ENCODE measurements at places on chromosomes 3 and 15. TPM values are rescaled to one million over a fixed set of nuclear protein-coding genes. Genes with fewer than 3 reads are reported as not detected.

- no peak for DNase-seq
Measured at GRCh38 chr3:72896996-72897757, 9.3 kb downstream of the GXYLT2 start.

GRCh38 chr3:106305127-106305526 lies 436.3 kb upstream of the CBLB start:
- DNase-seq: no peak

- DNase-seq: no peak
Measured at GRCh38 chr3:168414149-168414548, 318.4 kb upstream of the GOLIM4 start.

DNA sequence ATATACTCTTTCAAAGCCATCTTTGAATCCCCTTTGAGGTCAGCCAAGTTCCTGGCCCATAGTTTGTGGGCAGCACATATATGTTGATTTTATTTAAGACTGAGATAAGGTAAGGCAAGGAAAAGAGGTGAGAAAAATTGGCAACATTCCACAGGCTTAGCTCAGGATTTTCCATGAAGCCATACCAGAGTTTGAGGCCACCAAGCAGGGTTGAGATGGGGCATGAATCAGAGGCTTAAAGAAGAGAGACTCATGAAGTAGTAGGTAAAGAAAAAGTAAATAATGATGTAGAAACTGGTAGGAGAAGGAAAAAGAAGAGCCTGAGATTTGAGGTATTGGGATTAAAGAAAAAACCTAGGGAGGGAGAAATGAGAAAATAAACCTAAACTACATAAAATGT lies 89.2 kb downstream of the MYO5A start:
- DNase-seq: no peak

DNA sequence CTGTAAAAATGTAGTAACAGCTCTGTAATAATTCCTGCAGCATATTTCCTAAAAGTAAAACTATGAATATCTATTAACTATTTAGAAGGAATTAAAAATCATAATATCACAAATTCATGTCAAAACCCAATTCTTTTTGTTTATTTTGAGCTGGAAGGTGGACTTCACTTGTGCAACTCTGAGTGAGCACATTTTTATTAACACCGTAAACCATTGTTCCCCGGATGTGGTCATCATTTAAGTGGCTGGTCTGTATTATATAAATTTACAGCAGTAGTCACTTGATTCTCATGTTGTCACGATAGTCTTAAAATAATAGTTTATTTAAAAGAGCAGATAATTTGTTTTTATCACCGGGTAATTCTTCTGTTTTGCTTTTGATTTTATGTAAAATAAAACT lies 43.0 kb upstream of the UTS2B start:
- DNase-seq: no peak

DNA sequence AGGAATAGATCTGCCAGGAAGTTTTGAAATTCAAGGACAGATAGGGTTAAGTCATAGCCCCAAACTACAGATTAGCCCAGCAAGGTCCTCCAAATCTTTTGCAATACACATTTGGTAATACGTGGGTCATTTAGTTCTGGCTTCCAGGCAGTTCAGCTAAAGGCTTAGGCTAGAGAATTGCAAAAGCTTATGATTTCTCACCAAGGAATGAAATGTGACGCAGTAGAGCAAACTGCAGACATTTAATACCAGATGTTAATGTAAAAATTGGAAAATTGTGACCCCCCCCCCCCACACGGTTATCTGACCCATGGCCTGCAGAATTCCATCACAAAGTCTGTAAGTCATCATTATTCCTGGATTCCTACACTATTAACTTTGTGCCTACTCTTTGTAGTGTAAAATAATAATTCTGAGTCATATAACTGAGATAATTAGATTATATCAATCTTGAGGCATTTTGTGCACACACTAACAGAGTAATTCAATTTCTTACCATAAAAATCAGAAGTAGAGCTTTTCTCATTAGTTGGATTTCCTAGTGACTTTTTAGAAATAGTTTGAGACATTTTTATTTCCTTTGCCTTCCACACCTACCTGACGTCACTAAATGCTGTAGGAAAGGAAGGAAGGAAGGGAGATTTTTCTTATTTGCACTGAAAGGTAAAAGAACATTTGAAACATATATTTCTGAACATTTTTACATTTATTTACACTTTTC lies 235.2 kb downstream of the DTWD1 start:
- DNase-seq: no peak

GRCh38 chr3:67635257-67635656 lies 19.2 kb downstream of the SUCLG2 start:
- no peak for DNase-seq

DNA sequence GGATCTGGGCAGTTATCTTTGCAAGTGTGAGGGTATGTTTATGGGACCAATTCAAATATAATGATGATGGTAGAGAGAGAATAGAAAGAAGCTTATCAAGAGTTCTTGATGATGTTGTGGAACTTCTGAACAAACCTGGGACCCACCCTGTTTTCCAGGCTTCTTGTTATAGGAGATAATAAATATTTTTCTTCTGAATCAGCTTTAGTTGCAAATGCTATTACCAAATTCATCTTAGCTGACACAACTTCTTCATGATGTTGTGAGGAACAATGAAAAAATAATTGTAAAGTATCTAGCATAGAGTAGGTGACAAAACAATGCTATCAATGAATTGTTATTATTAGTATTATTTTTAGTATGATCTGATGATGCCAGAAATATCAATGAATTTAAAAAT lies 43.5 kb upstream of the PTX3 start:
- no peak for DNase-seq

DNA sequence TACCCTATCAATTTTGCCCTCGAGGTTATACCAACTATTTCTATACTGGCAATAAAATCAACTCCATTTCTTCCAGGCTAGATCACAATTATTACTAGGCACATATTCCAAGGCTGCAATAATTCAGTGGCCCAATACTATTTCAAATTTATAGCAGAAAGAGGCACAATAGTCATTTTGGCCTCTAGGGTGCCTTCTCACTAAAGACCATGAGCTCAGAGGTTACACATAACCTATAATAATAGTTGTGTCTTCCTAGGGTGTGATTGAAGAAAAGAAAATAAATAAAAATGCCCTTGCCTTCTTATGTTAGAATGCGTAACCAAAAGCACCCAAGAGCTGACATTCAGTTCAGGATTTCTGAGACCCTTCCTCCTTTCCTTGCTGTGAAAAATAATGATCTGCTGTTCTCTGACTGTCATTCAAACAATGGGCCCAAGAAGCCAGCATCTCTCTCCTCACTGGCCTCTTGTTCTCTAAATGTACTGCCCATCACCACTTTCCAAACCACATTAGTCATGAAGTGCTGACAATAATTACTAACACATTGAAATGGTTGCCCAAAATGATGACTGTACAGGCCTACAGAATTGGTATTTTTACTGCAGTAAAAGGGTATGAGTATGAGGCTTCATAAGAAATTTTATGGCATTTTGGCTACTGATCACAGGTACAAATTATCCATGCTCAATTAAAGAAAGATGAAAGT lies 244.8 kb downstream of the LRRN1 start:
- DNase-seq: no peak

DNA sequence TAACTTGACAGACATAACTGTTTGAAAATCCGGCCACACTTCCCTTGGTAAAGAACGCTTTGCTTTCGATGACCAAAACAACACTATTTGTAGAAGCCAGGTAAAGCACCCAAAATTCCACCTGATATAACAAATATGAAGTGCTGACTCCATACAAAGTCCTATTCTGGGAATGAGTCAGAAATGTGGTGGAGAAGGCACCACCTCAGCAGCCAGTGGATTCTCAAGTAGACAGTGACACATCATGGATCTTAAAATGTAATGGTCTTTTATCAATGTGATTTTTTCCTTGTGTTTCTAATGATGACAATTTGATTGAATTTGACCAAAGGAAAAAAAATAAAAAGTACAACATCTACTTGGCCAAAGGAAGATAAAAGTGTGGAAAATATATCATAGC lies 135.0 kb upstream of the WNT5A start:
- no peak for DNase-seq

- no peak for DNase-seq
Measured at GRCh38 chr3:114608293-114608692, 314.5 kb downstream of the TIGIT start.

GRCh38 chr3:15645740-15646501 lies 44.4 kb downstream of the BTD start:
- DNase-seq: no peak

DNA sequence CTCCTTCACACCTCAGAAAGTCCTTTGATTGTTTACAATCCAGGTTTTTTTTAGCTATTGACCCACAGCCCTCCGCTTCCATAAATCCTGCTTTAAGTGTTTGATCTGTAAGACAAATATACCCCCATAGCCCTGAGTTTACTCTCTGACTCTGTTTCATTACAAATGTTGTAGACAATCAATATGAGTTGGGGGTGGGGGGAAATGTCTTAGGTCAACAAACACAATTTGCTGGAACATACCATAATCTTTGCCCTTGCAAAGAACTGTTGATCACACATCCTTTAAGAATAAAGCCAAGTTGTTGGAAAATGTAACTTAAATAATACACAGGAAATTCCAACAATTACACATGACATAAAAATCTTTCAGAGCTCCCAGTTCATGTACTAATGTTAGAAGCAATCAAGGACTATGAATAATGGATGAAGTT lies 301.8 kb upstream of the SEMA6D start:
- DNase-seq: no peak

DNA sequence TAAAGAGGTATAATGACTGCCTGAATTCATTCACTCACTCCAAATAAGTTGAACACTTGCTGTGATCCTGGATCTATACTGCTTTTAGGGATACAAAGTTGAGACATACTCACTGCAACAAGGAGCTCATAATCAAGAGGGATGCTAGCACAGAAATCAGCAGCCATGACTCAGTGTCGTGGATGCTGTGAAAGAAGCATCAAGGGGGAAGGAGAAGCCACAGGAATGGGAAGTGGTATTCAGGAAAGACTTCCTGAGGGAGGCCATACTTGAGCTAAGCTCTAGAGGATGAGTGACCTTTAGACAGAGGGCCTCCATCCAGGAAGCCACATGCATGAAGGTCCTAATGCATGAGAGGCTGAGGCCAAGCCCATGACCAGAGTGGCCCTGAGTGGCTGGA lies 245.7 kb upstream of the RORA start:
- no peak for DNase-seq

GRCh38 chr3:168212664-168213285 lies 117.1 kb upstream of the GOLIM4 start:
- no peak for DNase-seq

GRCh38 chr15:80386151-80386550 lies 18.0 kb upstream of the ARNT2 start:
- no peak for DNase-seq

GRCh38 chr15:50791486-50791885 lies 26.0 kb upstream of the SPPL2A start:
- no peak for DNase-seq

- DNase-seq: no peak
Measured at GRCh38 chr3:96970211-96970610, 155.8 kb downstream of the EPHA6 start.

DNA sequence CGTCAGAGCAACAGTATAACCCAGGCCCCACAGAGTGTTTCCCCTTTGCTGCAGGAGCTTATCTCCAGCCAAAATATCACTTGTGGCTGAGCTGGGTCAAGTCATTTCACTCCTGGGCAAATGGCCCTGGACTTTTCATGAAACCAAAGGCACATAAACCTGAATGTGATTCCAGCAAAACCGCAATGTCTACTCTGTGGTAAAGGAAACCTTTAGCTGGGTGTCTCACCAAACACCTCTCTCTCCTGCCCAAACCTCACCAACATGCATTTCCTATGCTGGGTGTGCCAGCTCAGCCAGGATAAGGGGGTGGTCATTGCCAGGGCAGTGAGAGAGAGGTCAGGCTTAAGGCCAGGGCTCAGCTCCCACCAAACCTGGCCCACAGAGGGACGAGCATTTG lies 67.4 kb downstream of the GTPBP8 start:
- DNase-seq: no peak

DNA sequence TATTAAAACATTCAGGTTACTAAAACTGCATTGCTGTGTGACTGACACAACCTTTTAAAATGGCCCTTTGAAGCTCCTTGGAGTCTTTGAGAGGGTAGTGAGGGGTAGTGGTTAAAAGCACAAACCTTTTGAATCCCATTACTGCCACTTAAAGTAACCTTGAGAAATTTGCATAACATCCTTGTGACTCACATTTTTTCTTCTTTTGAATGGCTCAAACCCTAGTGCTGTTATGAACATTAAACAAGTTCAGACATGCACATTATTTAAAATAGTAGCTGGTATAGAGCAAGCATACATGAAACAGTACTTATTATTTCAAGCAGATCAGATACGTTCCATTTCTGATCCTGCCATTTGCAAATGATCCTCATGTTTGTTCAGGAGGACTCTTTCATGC lies 3.7 kb upstream of the CLDN1 start:
- no peak for DNase-seq

DNA sequence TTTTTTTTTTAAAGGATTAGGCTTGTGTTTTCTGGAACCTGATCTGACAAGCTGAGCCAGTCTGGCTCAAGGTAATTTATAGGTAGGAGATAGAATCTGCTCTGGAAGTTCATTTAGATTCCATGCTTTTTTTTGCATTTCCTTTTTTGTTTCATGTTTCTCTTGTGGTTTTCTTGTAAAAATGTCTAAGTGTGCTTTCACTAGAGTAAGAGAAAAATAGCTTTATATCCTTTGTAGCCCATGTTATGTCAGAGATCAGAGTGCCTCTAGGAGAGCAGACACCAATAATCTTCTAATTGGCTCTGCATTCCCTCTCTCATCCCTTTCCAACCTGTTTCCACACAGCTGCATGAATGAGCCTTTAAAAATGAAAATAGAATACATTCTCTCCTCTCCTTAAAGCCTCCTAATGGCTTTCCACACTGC lies 389.8 kb upstream of the KCNMB2 start:
- no peak for DNase-seq

The ZNF609 gene
- total RNA-seq: 45.3 TPM

The SPG21 gene
- 110 TPM for total RNA-seq

The ATRIP gene
- total RNA-seq: 5.9 TPM

The SHF gene
- 6.4 TPM for total RNA-seq

The MESD gene
- 24.2 TPM for total RNA-seq

The USP19 gene
- total RNA-seq: 60.4 TPM

The ERICH6 gene
- total RNA-seq: not detected

The CLDN11 gene
- total RNA-seq: 22.4 TPM

The HDAC11 gene
- 18.2 TPM for total RNA-seq

The CCR8 gene
- not detected for total RNA-seq

The CFAP100 gene
- 21.5 TPM for total RNA-seq

The SLC12A1 gene
- not detected for total RNA-seq

The WDR82 gene
- total RNA-seq: 60.2 TPM

The PLCD1 gene
- total RNA-seq: 30.1 TPM

The CDV3 gene
- 166 TPM for total RNA-seq

The ARL6 gene
- total RNA-seq: 14.0 TPM

The SYNM gene
- total RNA-seq: 26.8 TPM

The CPLX3 gene
- total RNA-seq: not detected
